RWPE1 (cell line): ENCODE measurements at places on chromosomes 12 and 14.

DNA sequence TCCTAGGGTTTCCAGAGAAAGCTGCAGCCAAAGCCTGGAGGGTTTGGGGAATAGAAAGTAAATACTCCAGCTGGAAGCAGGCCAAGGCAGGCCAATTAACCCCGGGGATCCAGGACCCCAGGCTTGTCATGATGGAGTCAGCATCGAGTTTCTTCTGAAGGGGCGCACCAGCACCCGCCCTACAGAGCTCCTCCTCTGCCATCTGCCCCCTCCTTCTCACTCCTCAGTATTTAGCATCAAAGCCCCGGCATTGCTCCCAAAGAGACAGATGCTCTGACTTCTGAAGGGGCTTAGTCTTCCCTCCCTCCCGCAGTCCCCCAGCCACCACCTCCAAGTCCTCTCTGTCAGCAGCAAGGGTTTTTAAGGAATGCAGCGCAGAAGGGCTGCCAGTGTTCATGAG lies 285.1 kb upstream of the NOS1 start:
- DNase-seq = no peak

GRCh38 chr12:117111386-117111785 lies 12.2 kb upstream of the TESC start:
- no peak for DNase-seq

GRCh38 chr14:87494010-87494409 lies 499.0 kb downstream of the GALC start:
- no peak for DNase-seq

GRCh38 chr12:53552361-53553327 lies 45.4 kb upstream of the NPFF start:
- no peak for DNase-seq

GRCh38 chr12:14981049-14981448 lies 8.2 kb downstream of the PDE6H start:
- no peak for DNase-seq

- DNase-seq = no peak
Measured at GRCh38 chr14:69779088-69779487, 12.1 kb downstream of the SRSF5 start.

DNA sequence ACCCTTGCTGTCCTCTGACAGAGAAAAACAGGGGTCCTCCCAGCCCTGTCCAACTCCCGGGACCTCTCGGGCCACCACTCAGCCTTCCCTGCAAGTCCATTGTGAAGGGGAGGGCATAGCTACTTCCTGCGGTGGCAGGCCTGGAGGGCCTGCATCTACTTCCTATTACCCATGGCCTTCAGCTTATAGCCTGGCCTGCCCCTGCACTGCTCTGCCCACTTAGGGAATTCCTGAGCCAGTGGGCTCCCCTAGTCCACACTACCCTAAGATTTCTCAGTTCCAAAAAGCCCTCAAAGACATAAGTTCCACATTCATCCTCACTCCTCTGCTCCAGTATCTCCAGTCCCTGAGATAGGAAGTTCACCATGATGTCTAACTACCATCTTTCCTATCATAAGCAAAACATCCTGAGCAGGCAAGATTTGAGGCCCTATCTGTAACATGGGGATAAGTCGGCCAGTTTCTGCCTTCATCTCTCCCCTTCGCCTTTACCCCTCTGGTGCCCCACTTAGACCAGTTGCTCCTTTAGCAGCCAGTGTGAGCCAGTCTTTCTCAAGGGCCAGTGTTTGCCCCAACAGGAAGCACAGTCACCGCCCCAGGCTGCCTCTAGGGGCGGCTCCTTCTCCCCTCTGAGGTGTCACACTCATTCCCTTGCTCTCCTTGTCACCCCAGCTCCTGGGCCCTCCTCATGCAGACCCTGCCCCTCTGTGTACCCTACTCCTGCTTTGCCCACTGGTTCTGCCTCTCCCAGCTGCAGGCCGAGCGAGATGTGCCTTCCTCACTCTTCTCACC lies 10.9 kb downstream of the HDAC7 start:
- no peak for DNase-seq

DNA sequence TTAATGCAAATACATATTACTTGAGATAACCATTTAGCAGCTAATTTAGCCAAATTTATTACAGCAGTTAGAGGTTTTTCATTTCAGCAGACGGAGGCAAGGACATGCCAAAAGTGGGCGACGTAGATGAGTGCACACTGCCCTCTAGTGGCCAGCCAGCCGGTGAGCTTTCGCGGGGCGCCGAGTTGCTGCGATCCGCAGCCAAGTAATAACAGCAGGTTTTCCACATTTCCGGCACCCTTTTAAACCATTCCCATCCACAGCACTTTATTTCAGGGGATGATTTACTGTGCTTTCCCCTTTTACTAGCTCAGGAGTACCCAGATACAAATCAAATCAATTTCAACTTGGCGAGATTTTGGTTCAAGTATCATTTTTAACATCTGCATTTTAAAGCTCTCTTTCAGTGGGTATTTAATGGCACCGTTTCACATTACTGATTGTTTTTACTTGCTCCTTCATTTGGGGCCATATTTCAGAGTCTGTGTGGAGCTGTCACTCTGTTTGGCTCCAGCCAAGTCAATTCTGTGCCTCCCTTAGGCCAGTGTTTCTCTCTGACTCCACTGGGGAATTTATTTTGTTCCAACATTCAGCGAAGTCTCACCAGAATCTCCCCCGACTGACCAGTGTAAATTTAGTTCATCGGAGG lies 158.0 kb downstream of the EGLN3 start:
- peak; percentile 72 for DNase-seq

GRCh38 chr12:83224012-83224411 lies 537.3 kb downstream of the TMTC2 start:
- DNase-seq = no peak

GRCh38 chr12:56229082-56229481 lies 769 bp upstream of the SLC39A5 start:
- DNase-seq = no peak

DNA sequence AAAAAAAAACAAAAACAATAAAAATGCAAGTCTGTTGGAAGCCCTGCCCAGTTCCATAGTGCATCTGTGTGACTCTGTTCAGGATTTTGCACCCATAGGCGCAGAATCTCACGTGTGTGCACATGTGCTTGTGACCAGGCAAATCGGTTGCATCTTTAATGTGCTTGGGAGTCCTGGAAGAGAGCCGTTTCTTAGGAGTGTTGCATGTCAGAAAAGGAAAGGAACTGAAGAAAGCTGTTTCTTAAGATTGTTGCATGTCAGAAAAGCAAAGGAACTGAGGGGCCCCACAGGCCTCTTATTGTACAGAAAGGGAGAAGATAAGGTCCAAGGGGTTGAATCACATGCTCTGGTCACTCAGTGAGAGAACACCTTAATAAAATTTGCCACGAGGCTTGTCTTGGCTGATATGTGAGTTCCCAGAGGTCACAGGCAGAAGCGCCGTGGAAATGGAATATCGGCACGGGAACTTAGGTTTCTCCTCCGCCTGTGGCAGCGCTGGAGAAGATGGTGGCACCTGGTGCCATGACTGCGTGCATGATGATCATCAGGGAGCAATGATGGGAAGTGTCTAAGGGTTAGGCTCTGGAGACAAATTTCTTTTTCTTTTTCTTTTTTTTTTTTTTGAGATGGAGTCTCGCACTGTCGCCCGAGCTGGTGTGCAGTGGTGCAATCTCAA lies 90.0 kb downstream of the LRRC74A start:
- DNase-seq = no peak

DNA sequence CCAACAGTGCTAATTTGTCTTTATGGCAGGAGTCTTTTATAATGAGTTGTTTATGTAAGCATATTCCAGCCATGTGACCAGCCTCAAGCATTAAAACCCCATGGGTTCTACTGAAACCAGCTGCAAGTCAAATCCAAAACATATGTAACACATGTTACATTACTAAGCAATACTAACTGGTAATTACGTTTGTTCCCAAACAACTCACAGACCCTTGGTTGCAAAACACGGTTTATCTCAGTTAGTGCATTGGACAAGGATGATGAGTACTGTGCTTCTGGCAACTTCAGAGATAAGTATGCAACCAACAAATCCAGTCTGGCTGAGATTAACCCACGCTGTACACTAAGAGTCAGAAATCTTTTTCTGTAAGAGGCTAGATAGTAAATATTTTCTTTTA lies 110.1 kb upstream of the FAR2 start:
- DNase-seq = no peak
